Lung microvascular endothelial cell (primary cell): ENCODE measurements at places on chromosomes 2 and 18.

DNA sequence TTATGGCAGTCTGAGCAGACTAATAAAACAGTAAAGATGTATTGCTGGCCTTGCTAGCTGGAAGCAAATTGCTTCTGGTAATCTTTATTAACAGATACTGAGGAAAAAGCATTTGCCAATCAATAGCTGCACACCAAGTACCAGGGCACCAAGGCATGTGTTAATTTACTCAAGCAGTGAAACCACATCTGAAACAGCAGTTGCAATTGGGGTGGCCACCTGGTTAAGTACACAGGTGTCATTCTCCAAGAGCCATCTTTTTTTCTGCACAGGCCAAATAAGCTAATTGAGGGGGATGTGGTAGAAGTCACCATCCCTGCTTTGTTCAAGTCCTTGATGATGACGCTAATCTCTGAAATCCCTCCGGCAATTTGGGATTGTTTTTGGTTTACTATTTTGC lies 8.6 kb upstream of the SEH1L start:
- no peak for DNase-seq

GRCh38 chr2:9752441-9753275 lies 90.6 kb upstream of the TAF1B start:
- DNase-seq: peak; percentile 62

- no peak for DNase-seq
Measured at GRCh38 chr2:112591413-112591812, 7.0 kb downstream of the CHCHD5 start.

- DNase-seq: no peak
Measured at GRCh38 chr2:133760376-133760775, 192.1 kb upstream of the NCKAP5 start.

DNA sequence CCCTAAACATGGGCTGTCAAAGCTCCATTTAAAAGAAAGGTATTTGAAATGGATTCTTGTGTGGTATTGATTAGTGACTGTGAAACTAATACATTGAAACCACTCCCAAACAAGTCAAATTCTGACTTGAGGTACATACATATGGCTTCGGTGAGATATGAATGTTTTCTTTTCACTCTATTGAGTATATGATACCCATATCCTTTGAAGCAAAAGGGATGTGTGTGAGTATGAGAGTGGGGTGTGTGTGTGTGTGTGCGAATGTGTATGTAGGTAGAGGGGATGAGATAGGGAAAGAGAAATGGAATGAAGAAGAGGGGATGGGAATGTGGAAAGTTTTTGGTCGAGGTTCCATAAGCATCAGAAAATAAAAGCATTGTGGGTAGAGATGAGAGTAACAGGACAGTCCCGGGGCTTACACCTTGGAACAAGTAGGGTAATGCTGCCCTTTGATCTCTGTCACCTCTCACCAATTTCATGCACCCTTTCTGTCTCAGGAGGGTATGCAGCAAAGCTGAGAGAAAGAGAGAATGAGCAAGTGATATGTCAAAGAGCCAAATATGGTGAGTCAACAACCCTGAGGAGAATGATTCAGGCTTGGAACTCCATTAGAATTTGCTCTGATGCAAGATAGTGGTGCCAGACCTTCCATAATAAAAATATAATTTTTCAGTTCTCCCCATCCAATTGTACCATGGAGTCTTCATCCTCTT lies 64.0 kb upstream of the ZEB2 start:
- DNase-seq: no peak
